ENCODE measurements at places on chromosomes 6 and 20. TPM values are rescaled to one million over a fixed set of nuclear protein-coding genes. Genes with fewer than 3 reads are reported as not detected.

GRCh38 chr6:145587334-145587733, 148.0 kb downstream of the EPM2A start:
- no peak for DNase-seq

GRCh38 chr6:41157323-41157722, 3.2 kb upstream of the TREML1 start:
- no peak for DNase-seq

DNA sequence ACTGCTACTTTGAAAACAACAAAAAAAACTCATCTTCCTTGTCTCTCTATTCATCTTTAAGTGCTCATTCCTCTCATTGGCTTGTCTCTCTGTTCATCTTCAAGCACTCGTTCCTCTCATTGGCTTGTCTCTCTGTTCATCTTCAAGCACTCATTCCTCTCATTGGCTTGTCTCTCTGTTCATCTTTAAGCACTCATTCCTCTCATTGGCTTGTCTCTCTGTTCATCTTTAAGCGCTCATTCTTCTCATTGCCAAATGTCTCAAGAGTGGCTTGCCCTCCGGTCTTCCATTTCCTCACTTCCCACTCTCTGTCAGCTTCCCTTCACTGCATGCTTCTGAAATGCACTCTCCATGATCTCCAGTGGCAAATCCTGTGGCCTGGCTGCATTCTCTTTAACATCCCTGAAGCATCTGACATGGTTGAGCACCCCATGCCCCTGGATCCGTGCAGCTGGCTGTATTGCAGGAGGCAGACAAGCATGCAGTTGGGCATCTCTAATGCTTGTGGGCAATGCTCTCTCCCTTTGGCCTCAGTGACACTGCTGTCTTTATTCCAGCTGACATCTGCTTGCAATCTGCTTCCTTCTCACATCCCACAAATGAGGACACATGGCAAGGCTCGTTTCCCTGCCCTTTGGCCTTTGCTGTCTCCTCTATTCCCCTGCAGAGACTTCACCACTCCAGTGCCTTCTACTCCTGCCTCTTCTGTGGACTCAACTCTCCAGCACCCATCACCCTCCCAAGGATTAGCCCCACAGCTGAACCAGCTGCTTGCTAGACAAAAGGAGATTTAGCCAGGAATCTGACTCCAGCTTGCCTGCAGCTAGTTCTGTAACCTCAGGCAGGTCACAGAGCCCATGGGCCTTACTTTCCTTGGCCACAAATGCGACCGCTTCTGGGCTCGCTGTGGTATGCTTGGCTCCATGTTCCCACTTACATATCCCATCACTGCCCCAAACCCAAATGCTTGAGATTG, 143.2 kb upstream of the SNX9 start:
- no peak for DNase-seq

EYA4 gene
- total RNA-seq: not detected

DNA sequence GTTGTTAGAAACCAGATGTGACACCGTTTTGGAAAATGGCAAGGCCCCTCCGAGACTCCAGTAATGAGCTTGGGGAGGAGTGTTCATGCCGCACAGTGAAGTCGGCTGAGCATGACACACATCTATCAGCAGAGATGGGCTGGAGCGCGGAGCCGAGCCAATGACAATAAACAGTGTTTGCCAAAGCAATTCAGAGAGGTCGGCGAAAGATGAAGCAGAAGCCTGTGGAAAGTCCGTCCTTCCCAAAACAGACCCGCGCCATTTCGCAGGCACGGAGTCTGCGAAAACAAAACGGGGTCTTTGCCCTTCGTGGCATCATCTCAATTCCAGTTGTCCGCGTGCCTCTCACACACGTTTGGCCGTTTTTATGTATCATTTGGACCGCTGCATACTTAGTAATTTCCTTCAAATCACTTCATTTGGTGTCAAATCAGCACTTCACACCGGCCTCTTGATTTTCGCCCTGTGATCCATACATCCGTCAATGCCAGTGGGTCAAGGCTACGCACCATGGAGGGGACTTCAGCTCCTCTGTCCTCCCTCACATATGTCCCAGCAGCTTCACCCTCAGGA, 71.3 kb downstream of the SULF2 start:
- DNase-seq: no peak

KCNB1 gene
- 3.0 TPM for total RNA-seq

DNA sequence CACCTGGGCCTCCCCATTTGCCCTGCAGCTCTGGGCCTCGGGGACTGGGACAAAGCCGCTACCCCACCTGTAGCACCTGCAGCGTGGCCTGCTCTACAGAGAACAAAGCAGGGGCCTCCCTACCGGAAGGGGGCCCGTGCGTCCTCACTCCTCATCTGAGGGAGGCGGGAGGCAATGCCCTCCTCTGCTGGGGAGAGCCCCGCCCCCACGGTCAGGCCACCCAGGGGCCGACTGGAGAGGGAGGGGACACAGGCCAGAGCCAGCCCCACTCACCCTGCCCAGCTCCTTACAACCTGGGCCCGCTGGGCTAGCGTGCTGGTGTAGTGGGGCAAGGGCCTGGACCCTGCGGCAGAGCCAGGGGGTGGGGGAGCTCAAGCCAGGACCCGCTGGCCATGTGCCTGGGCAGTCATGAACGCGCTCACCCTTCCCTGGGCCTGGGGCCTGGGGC, 8.0 kb downstream of the LAMA5 start:
- DNase-seq: no peak

DNA sequence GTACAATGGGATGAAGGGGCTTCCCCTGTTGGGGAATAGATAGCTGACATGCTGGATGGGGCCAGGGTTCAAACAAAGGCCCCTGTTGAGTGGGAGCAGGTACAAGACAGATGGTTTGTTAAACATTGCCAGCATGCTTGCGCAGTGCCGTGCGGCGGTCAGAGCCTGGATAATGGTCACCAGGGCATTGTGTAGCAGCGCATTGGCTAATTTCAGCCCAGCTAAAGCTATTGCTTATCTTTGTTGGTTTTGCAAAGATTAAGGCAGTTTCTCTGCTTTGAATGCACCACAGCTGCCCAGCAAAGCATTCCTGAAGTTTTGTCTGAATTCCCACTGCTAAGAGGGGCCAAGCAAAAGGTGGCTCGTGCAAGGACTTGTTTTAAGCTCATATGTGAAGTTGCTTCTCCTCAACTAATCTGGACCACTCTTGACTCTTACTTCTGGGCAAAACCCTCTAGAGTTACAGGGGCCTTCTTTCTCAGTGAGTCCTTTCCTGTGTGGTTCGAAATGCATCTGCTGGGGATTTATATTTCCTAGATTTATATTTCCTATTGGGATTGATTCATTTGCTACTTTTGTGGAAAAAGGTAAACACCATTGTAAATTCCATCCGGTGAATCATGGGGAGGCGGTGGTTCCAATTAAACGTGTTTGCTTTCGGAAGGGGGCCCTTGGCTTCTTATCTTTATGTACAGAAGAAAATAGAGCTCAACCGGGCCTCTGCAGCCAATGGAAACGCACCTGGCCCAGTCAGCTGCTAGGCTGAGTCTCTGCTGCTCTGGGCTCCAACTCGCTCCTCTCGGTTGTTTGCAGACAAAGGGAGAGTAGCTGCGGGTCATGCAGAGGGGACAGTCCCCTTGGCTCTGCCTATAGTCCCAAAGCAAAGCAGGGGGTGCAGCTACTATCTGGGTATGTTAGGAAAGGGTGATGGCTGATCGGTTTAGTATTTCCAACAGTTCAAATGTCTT, 72.1 kb downstream of the FOXA2 start:
- DNase-seq: no peak

ID4 gene
- total RNA-seq: not detected

DNA sequence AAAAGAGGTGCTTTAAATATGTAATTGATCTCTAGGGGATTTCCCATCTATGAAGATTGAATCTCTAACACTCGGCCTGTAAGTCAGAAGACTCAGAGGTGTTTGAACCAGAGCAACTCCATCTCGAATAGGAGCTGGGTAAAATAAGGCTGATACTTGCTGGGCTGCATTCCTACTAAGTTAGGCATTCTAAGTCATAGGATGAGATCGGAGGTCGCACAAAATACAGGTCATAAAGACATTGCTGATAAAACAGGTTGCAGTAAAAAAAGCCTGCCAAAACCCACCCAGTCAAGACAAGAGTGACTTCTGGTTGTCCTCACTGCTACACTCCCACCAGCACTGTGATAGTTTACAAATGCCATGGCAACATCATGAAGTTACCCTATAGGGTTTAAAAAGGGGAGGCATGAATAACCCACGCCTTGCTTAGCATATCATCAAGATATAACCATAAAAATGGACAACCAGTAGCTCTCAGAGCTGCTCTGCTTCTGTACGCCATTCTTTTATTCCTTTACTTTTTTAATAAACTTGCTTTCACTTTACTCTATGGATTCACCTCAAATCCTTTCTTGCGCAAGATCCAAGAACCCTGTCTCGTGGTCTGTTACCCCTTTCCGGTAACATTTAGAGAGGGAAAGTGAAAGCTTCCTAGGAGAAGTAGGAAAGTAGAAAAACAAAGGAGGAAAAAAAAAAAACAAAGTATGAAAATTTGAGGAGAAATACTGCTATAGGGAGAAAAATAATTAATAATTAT, 129.7 kb upstream of the PHACTR1 start:
- no peak for DNase-seq

GRCh38 chr6:169231790-169232506, 21.7 kb downstream of the THBS2 start:
- DNase-seq: no peak

RGS17 gene
- 2.5 TPM for total RNA-seq

DNA sequence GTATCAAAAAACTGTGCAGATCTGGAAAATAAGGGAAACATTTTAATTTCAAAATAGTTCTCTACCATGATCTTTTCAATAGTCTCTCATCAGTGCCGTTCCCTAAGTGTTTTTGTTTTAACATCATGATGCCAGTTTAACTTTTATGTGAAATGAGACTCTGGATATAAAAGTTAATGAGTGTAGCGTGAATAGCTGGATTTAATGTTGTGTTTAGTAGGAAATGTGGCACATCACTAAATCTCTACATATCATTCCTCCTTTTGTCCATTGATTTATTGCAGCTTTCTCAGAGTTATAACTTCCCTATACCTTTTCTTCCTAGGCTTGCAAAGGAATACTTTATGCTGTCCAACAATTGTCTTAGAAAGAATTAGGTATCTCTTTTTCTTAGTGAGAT, 81.4 kb upstream of the SCGN start:
- no peak for DNase-seq

APOBEC2 gene
- not detected for total RNA-seq

- DNase-seq: no peak
Measured at GRCh38 chr6:107124934-107125348, 9.6 kb upstream of the BEND3 start.

DNA sequence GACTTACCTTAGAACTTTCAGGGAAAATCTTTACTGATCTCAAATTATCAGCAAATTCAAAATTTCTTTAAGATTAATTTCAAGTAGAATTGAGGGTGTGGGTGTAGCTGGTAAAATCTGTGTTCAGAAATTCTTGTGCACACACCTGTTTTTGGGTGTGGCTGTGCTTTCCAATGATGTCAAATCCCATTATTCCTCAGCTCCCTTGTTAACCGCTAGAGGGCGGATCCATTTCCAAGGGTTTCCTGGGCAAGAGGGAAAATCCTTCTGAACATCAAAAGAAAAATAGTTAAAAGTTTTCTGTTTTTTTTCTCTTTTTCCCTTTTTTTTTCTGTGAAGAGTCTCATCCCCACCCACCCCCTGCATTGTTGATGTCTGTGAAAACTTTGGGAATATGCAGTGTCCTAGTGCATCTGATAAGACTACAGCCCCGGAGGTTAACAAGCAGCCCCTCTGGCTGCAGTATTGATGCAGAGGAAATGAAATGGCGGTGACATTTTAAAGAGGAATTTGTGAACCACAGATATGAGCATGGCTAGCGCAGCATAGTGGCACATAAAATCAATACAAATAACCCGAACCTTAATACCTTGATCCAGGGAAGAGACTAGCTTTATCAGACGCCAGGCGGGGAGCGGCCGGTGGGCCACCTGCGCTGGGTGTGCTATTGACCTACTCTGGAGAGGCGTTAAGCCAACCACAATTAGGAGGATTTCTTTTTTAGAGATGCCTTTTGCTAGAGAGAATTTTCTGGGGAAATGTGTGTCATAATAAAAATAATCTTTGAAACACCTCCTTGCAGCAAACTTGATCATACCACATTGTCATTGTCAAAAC, 130.9 kb downstream of the FOXA2 start:
- DNase-seq: peak; percentile 67

DNA sequence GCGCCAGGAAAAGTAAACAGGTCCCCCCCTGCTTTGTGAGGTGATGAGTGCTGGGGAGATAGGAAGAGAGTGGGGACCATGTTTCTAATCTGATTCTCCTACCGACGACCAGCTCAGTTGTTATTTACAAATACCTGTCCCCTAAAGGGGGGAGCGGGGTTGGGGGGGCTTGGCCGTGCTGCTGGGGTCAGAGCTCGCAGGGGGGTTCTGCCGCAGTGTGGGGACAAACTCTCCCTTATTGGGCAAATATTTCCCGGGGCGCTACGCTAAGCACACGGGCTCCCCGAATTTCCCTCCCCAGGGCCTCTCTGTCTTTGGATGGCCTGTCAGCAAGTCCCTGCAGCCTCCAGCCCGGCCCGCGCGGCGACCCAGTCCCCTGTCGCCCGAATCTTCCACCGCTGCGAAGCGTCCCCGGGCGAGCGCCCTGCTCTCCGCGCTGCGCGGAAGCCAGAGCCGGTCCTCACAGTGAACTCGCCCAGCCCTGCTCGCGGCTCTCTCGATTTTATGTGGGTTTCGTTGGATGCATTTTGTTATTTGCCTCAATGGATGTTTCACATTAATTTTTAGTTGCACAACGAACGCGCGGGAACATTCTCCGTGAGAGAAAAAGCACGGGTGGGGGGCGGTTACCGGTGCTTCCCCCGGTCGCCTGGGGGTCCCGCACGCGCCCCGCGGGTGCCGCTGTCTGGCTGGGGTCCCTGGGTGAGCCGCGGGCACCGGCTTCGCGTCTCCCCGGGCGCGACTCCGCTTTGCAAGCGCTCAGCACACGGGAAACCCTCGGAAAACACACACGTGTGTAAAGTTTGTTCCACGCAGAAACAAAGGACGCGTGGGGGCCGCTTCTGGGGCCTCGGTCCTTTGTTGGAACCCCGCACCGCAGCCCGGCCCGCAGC, 1.5 kb upstream of the STX16 start:
- no peak for DNase-seq

DNA sequence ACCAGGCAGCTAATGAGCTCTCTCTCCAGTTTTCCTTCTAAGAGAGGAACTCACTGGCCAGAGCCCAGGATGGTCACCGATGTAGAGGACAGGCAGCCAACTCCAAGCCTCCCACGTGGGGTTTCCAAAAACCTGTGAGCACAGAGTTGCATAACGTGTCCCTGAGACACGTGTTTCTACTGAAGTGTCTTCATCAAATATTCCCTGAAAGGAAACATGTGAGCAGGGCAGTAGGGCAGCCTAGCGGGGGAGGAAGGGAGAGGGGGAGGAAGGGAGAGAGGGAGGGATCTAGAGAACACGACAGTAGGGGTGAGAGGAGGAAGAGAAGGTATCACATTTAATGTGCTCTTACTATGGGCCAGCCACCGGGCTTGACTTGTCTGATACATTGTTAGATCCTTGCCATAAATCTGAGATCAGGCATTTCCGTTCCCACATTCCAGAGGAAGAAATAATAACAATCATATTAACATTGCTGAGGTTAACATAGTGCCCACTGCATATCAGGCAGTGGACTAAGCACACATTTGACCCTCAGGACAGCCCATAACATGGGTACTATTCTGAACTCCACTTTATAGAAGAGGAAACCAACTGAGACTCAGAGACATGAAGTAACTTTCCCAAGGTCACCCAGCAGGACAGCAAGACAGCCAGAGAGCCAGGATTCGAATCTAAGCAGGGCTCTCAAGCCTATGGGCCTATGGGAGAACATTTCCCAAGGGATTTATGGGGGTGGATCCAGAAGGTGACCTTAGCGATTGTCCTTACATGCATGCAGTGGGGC, 4.5 kb upstream of the SYS1 start:
- peak; percentile 92 for DNase-seq

GRCh38 chr6:14858808-14859207, 387.1 kb upstream of the JARID2 start:
- no peak for DNase-seq

GRCh38 chr6:96576221-96576620, 13.3 kb downstream of the FHL5 start:
- no peak for DNase-seq
